ENCODE measurements at places on chromosomes 1 and 21.

DNA sequence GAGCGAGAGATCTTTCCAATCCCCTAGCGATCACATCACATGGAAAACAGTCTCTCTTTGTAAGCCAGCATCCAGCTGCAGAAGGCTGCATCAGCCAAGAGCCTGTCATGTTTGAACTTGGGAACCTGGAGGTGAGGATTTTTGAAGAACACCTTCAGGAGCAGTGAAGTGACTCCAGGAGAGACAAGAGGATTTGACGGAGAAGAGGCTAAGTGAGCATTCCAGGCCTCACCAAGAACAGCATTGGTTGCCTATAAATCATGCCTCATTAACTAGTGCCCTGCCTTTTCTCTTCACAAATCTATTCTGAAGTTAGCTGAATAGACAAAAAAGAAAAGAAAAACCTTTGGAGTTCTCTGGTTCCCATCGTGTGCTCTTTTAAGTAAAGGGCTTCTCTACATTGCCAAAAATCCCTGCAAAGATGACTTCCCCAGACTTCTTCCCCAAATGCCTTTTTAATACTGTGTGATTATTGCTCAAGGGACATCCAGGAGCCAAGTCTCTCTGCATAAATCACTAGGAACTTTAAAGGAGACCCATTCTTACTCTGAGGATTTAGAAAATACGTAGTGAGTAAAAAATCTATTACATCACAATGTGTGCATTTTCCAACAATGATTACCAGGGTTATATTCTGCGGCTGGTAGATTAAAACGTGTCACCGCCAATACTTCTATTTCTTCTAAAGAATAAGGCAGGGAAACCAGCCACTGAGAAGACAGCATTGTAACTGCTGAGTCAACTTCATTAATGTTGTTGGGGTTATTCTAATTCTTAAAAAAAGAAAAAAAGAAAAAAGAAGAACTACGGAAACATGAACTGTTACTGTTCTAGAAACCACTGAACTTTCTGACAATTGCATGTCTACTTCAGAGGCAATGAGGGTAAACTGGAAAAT, 95.2 kb downstream of the KIF14 start:
- DNase-seq, result no peak

DNA sequence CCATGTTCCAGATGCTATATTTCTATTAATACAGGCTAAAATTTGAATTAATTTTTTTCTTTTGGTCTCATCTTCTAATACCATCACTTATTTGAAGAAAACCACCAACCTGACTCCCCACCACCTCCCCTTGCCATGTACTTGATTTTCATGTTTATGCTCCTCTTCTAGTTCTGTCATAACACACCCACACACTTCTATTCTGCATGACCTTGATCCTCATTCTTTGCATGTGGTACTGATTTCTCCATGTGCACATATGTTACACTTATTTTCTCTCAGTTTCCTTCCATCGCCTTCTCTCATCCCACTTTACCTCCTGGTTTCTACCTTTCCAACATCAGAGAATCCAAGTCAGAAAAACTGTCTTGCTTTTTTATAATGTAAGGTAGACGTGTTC, 78.9 kb upstream of the ARID1A start:
- no peak for DNase-seq

DNA sequence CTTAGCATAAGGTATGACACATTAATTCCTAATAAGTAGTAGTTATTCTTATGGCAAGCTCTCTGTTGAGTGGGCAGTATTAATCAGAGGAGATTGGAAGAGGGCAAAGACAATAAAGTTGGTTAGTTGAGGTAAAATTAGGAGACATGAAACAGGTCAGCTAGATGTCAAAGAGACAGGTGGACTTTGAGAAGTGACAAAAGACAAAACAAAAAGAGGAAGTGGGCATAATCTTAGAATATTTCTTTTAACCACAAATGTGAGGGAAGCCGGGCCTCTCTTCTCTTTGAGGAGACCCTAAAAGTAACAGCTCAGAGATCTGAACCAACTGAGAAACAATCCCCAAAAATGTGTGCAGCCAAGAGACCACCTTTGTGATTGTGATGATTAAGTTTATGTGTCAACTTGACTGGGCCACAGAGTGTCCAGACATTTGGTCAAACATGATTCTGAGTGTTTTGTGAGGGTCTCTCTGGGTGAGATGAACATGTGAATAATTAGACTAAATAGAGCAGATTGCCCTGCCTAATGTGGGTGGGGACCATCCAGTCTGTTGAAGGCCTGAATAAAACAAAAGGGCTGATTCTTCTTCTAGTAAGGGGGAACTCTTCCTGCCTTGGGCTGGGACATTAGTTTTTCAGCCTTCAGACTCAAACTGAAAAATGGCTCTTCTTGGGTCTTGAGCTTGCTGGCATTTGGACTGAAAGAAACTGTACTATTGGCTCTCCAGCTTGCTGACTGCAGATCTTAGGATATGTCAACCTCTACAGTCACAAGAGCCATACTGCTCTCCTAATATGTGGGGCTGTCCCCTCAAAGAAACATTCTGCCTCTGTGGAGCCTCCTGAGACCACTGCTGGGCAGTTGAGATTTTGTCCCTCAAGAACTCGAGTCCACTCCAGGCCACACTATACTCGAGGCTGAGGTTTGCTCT, 40.0 kb downstream of the FCRL5 start:
- no peak for DNase-seq

- DNase-seq, result no peak
These were observed 1.5 kb downstream of the RPS6KA1 start for GRCh38 chr1:26530895-26531598.

DNA sequence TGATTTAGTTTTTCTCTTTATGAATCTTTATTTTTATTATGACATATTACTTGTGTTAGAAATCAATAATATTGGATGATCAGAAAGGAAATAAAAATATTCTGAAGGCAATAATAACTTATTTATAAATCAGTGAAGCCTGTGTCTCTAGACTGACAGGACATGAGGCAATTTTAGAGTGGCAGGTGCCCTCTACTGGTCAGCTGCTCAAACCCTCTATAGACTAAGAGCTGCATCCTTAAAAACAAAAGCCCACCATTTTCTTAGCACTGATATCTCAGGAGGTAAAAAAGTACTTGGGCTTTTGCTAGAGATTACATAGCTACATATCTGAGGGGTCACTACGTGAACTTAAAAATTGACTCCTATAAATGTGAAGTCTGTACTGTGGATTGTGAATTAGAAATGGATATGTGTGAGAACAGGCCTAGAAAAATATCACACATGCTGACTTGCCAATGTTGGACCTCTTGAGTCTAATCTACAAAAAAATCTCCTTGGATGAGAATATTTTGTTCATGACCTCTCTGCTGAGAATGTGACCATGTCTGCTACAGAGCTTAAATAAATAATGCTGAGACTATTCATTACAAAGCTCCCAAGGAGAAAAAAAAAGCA, 597.9 kb upstream of the ADAMTS5 start:
- DNase-seq, result no peak

- no peak for DNase-seq
These were observed 94.5 kb upstream of the ARTN start for GRCh38 chr1:43839056-43839455.

GRCh38 chr1:76901158-76901767, 34.0 kb downstream of the ST6GALNAC5 start:
- DNase-seq, result peak; percentile 32

All from naive thymus-derived CD8-positive, alpha-beta T cell (primary cell).